Upper lobe of left lung (tissue), 6 donors: ENCODE measurements at places on chromosomes 3 and 15.

GRCh38 chr3:179745079-179745478 is 92.2 kb downstream of the USP13 start:
- no peak for DNase-seq
- no peaks in the 10 kb centered on the region for H3K4me1 ChIP-seq
- peaks cover 14% of the 10 kb centered on the region for H3K36me3 ChIP-seq
- no peaks in the 10 kb centered on the region for H3K27me3 ChIP-seq
- no peak overlapping the region for H3K4me3 ChIP-seq

DNA sequence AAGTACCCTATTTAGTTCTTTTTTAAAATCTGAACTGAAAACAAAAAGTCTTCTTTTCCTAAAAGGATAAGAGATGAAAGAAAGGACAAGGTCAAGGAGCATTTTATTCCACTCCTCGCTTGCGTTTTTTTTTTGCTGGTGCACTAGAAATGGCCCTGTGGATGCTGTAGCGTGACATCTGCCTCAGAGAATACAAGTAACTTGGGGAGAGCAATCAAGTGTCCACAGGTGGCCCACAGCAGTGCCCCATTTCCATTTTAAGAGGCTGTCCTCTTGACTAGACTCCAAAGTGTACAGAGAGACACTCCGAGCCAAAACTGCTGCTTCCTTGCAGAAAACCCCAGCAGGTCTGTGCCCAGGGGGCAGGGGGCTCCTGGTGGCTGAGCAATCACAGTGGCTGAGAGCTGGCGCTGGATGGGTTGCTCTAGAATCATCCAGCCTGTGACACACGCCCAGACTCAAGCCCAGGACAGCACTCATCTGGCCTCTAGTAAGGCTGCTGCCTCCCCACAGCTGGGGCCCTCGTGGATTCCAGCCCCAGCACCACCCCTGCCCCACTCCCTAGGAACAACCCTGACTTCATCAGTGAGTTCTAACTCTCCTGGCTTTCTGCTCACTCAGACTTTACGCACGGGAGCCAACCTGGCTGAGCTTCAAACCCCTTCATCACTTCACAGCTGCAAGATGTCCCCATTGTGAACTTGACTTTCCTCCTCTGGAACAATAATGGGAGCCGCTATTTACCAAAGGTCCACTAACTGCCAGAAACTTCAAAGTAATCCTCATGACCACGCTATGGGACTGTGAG is 71.1 kb upstream of the SPATA12 start:
- H3K27me3 ChIP-seq = no peaks in the 10 kb centered on the region
- H3K27ac ChIP-seq = no peak overlapping the region
- no peak overlapping the region for H3K4me3 ChIP-seq

GRCh38 chr3:126968391-126969390 is 14.2 kb upstream of the PLXNA1 start:
- H3K4me3 ChIP-seq = no peak overlapping the region
- no peak overlapping the region for H3K27ac ChIP-seq
- H3K36me3 ChIP-seq = no peaks in the 10 kb centered on the region
- H3K4me1 ChIP-seq = no peaks in the 10 kb centered on the region

DNA sequence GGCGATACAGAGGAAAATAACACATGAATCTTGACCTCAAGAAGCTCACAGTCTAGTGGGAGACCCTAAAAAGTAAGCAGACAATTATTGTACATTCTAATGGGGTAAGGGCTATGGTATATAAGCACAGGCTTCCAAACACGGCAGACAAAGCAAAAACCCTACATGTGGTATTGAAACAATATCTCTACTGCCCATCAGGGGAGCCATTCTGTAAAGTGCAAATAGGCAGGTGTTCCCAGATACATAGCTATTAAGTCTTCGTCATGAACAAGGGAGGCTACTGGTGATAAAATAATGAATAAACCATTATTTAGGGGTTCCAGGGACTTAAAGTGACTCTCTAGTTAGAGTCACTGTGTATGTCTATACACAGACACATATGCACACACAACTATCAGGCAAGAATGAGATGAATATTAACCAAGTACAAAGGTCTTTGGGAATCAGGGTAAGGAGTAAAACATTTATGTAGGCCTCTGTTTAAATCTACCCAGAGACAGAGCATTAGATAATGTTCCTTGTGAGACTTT is 38.7 kb upstream of the ASB14 start:
- no peak overlapping the region for H3K27ac ChIP-seq
- no peaks in the 10 kb centered on the region for H3K27me3 ChIP-seq
- no peak overlapping the region for H3K4me3 ChIP-seq
- H3K36me3 ChIP-seq = no peaks in the 10 kb centered on the region
- H3K4me1 ChIP-seq = no peaks in the 10 kb centered on the region

GRCh38 chr3:12379640-12380429 is 91.0 kb downstream of the PPARG start:
- no peak overlapping the region for H3K27ac ChIP-seq
- DNase-seq = no peak
- H3K27me3 ChIP-seq = no peaks in the 10 kb centered on the region

DNA sequence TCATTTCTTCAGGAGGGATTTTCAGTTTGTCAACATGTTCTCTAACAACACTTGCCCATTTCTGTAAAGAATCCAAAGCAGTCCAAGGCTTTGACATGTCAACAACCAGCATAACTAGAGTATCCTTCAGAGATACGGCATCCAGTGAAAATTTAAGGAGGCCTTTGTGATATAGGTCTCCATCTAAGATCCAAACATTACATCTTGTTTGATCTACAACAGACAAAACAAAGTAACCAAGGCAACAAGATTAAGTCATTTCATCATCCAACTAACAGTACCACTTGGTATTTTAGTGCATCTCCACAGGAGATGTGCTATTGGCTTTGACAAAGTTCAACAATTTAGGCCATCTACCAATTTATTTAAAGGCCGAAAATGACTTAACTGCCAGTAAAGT is 25.8 kb downstream of the DYNC1LI1 start:
- no peaks in the 10 kb centered on the region for H3K4me1 ChIP-seq
- H3K27ac ChIP-seq = peak overlapping the region; percentile 11
- H3K27me3 ChIP-seq = no peaks in the 10 kb centered on the region
- H3K36me3 ChIP-seq = peaks cover 5% of the 10 kb centered on the region
- no peak for DNase-seq

DNA sequence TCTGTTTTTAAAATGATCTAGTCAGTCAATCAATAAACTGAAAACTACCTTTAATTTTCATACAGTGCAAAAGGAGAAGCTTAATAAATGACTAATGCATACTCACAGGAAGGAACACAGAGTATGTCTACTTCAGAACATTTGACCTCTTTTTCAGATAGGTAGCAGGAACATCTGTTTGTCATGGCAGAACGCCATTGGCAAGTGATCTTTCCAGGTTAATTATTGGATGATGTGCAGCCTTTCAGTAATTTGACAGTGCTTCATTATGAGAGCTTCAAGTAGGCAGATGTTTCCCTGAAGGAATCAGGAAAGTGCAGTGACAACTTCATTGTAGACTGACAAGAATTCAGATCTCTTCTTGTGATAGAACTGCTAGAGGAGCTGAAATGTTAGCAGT is 325.0 kb downstream of the OTOL1 start:
- no peaks in the 10 kb centered on the region for H3K36me3 ChIP-seq
- no peak for DNase-seq
- no peak overlapping the region for H3K27ac ChIP-seq
- no peaks in the 10 kb centered on the region for H3K4me1 ChIP-seq
- no peak overlapping the region for H3K4me3 ChIP-seq

GRCh38 chr3:40268802-40269524 is 40.5 kb upstream of the EIF1B start:
- no peak for DNase-seq
- H3K27me3 ChIP-seq = no peaks in the 10 kb centered on the region
- no peaks in the 10 kb centered on the region for H3K4me1 ChIP-seq
- H3K36me3 ChIP-seq = no peaks in the 10 kb centered on the region

DNA sequence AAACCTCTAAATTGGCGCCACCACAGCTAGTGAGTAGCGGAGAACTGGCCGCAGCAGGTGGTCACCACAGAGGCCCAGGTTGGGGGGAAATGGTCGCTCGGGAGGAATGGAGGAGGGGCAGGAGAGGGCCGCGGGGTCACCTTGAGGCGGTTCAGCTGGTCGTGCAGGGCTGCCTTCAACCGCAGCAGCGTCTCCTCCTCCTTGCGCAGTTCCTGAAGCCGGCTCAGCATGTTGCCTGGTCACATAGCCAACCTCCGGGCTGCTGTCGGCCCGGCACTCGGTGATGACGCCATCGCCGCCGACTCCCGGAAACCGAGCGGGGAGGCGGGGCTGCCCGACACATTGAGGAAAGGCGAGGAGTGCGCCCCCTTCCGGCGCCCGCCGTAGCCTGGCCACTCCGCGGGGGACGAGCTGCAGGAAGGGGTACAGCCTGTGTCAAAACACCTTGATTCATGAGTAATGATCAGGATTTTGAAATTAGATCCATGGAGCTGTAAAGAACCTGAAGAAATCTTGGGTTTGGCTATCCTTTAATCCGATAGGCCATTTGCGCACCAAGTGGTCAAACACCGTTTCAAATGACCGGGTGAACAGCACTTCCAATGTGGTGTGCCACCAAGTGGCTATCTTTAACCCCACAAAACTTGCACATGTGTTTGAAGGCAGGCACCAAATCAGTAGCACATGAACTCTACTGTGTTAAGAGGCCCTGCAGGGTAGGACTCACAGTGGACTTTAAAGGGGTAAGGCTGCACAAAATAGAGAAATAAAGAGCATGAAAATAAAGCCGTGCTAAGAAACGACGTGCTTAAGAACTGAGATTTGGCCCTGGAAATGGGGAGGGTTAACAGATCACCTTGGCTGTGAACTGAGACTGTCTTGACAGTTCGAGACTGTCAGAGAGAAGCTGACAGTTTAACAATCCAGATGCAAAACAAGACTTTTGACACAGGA is at the start of gene SNAPC5:
Gene SNAPC5 (minus strand): TSS at position 261 of the 954 bp plus-strand sequence. CDS start 31 bp downstream, at position 230.
- H3K4me3 ChIP-seq = peak within 1 kb of the TSS; percentile 94
- peak within 1 kb of the TSS; percentile 89 for H3K27ac ChIP-seq
- peaks cover 78% of the 10 kb centered on the region for H3K36me3 ChIP-seq
- peaks cover 28% of the 10 kb centered on the region for H3K4me1 ChIP-seq
- no peaks in the 10 kb centered on the region for H3K27me3 ChIP-seq
- peak; percentile 98 for DNase-seq

DNA sequence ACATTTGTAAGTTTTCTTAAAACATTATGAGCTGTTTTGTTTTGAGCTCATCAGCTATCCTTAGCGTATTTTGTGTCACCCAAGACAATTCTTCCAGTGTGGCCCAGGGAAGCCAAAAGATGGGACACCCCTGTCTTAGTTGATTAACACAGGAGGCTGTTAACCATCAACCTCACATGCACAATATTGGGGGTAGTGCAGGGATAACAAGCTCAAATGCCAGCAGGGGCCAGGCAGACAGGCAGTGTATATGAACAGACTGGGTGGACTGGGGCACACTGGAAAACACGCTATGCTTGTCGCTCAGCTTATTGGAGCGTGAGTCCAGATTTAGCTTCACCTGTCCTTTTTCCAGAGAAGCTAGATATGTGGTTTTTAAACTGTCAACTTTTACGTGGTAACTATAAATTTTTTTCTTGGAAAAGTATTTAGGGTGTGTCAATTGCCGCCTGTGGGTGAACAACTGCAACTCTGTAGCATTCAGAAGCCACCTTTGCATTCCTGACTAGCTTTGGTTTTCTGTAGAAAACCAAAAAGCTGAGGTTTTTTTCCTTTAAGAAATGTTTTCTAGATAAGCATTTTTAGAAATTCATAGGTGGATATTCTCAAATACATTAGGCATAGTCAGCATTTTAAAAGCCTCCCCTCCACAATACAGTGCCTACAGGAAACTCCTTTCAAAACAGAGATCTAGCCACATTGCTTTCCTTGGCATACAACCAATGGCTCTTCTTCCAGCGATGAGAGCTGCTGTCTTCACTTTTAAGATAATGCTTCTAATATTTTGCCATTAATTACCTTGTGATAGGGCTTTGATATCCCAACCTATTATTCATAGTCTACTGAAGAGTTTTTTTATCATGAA is 14.6 kb downstream of the PSMD6 start:
- DNase-seq = no peak
- H3K27ac ChIP-seq = no peak overlapping the region
- H3K4me3 ChIP-seq = no peak overlapping the region
- no peaks in the 10 kb centered on the region for H3K4me1 ChIP-seq
- H3K36me3 ChIP-seq = peaks cover 40% of the 10 kb centered on the region

DNA sequence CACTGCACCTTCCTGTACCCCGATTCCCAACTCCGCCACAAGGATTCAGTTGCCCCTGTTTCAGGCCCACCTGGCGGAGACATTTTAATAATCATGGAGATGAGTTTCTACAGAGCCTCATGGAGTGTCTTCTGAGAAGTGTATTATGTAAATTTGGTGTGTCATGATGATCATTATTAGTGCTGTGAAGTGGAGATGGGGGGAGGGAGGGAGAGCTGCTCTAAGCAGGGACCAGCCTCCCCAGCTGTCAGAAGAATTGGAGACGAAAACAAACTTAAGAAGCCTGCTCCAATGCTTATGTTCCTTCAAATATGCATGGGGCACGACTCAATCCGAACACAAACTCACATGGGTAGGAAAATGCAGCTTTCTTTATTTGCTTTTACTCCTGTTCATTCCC is 127.8 kb downstream of the EPHB1 start:
- H3K27me3 ChIP-seq = no peaks in the 10 kb centered on the region
- no peaks in the 10 kb centered on the region for H3K36me3 ChIP-seq
- no peak for DNase-seq
- H3K27ac ChIP-seq = no peak overlapping the region

GRCh38 chr15:99703603-99704443 is 29.4 kb downstream of the LYSMD4 start:
- no peaks in the 10 kb centered on the region for H3K36me3 ChIP-seq
- DNase-seq = no peak
- no peak overlapping the region for H3K4me3 ChIP-seq

GRCh38 chr3:141881702-141882101 is 5.3 kb downstream of the ATP1B3 start:
- no peaks in the 10 kb centered on the region for H3K36me3 ChIP-seq
- H3K4me1 ChIP-seq = peaks cover 26% of the 10 kb centered on the region
- H3K27me3 ChIP-seq = no peaks in the 10 kb centered on the region
- H3K4me3 ChIP-seq = no peak overlapping the region
- no peak for DNase-seq
- H3K27ac ChIP-seq = no peak overlapping the region

GRCh38 chr3:97960993-97961766 is 11.1 kb downstream of the RIOX2 start:
- H3K4me3 ChIP-seq = no peak overlapping the region
- H3K4me1 ChIP-seq = peaks cover 9% of the 10 kb centered on the region
- H3K27me3 ChIP-seq = no peaks in the 10 kb centered on the region
- DNase-seq = no peak
- no peak overlapping the region for H3K27ac ChIP-seq

DNA sequence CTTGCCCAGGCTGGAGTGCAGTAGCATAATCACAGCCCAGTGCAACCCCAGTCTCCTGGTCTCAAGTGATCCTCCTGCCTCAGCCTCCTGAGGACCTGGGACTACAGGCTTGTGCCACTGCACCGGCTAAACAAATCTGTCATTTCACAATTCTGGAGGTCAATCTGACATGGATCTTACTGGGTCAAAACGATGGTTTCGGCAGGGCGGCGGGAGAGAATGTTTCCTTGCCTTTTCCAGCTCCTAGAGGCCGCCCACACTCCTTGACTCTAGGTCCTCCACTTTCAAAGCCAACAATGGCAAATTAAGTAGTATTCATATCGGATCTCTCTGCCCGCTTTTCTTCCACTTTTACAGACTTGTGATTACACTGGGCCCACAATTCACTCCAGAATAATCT is 14.8 kb downstream of the ATP10A start:
- H3K4me3 ChIP-seq = no peak overlapping the region
- peaks cover 31% of the 10 kb centered on the region for H3K4me1 ChIP-seq
- no peak for DNase-seq
- no peaks in the 10 kb centered on the region for H3K36me3 ChIP-seq
- no peaks in the 10 kb centered on the region for H3K27me3 ChIP-seq
- H3K27ac ChIP-seq = no peak overlapping the region
